AG10803 (cell line): ENCODE measurements at places on chromosomes 12 and 14.
A peak's percentile ranks its signal among the peaks of the same experiment; 100 is the strongest.

GRCh38 chr12:2537868-2538541 is 256.8 kb upstream of the FKBP4 start:
- no peak for DNase-seq

DNA sequence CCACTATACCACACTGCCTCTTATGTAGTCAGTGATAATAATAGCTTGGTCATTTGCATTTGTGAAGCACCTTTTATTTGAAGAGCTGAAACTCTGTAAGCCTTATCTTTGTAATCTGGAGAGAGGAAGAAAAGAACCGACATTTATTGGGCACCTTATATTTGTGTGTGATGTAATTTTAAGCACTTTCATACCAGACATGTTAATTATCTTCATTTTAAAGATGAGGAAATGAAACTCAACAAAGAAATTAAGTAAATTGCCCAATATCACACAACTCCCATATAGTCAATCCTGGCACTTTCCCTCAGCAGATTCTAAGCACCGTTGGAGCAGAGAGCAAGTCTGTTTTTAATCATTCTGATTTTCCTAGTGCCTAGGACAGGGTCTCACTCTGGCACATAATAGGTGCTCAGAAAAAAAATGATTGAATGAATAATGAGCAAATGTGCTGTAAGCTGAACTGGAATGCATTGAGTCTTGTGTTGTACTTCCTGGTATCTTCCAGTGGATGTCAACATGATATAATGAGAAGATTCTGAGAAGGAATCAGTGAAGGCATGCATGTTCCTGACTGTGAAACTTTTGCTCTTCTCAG is 418.9 kb downstream of the ZFP36L1 start:
- no peak for DNase-seq

GRCh38 chr14:32254952-32255679 is 52.0 kb upstream of the RNU6-8 start:
- peak; percentile 76 for DNase-seq

DNA sequence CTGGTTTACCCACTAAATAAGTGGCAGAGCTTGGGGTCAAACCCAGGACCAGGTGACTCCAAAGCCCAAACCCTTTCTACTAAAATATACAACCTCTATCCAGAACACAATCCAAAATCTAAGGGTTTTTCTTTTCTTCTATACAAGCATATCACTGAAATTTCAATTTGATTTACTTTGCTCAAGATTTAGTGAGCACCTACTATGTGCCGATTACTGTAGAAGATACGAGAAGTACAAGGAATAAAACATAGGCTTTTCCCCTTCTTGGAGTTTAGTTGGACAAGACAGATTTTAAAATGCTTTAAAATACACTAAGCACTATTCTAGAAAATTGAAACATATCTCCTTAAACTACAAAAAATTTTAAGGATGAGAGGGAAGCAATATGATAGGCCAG is 2.8 kb downstream of the L3HYPDH start:
- DNase-seq = no peak

DNA sequence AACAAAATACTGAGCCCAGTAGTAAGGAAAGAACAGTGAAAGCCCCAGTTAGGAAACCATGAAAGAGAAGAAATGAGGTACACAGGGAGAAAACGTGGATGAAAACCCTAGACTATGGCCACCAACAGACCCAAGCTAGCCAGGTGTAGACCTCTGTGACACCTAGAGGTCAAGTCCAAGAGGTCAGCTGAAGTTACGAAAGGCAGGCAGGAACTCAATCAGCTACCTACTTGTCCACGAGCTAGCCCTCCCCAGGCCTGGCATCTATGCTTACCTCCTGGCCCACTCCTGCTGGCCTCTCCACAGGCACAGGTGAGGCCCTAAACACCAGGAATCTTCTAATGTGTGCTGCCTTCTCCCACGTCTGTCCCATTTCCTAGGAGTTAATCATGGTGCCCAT is 48.7 kb downstream of the DPF3 start:
- no peak for DNase-seq

DNA sequence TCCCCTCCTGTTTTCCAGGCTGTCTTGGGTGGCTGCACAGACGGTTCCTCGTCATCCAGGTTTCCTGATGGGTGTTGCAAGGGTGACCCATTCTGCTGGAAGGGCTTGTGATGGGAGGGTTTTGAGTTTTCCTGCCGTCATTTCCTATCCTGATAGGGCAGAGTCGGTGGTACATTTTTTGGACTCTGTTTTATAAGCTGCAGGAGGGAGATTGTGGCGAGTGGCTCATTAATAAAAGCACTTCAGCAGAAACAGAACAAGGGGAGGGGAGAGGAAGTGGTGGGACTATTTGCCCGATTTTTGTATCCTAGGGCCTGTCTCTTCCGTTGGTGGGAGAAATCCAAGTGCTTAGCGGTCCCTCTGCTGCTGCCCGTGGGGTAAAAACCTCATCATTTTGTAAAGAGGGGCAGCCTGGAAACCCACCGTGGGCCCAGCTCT is 40.0 kb downstream of the TSPAN9 start:
- DNase-seq = peak; percentile 65

DNA sequence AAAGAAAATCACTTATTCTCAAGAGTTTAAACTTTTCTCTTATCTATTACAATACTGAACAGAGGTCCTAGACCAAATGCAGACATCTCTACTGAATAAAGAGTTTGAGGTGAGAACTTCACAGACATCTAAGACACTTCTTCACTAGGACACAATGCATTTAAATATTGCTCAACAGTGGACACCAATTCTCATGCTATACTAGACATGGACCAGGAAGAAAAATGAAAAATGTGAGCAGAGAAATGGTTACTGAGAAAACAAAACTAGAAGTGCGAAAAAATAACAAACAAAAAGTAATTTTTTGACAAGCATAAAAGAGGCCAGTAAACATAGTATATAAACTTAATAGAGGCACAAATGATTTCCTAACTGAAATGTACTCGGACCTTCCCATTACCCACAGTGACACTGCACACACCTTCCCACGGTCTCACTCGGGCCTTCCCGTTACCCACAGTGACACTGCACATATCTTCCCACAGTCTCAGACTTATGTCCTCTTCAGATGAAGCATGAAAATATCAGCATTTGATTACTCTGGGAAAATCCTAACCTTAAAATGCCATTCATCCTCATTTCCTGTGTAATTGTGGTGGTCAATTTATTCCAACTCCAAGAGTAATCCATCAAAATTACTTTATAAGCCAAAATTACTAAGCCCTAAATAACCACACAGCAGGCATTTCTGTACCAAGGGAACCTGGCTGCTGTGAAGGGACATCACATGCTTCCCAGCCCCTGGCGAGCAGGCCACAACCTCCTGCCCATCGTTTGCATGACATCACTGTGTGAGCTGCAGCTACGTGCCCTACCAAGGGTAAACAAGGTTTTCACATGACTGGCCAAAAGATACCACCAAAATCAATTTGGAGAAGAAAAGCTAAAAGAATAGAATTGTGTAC is 6.4 kb downstream of the SLC15A4 start:
- peak; percentile 79 for DNase-seq

- DNase-seq = no peak
These were observed 193.5 kb upstream of the EEA1 start for GRCh38 chr12:93122569-93123091.

DNA sequence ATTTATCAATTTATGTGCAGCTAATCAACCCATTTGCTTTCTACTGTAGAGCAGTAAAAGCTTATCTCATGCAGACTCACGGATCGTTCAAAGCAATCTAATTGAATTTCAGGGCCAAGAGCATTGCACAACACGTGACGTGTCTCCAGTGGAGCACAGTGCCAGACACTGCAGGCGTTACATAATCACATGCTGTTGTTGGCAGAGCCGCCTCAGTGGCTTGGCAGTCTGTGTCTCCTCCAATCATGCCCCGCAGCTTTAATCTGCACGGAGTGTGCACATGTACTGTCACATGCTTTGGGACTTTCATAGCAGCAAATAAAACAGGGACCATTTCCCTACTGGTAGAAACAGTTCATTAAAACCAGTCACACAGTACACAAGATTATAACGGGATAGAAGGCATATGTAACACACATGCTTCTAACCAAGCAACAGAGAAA is 309.3 kb downstream of the ITPR2 start:
- DNase-seq = peak; percentile 95

DNA sequence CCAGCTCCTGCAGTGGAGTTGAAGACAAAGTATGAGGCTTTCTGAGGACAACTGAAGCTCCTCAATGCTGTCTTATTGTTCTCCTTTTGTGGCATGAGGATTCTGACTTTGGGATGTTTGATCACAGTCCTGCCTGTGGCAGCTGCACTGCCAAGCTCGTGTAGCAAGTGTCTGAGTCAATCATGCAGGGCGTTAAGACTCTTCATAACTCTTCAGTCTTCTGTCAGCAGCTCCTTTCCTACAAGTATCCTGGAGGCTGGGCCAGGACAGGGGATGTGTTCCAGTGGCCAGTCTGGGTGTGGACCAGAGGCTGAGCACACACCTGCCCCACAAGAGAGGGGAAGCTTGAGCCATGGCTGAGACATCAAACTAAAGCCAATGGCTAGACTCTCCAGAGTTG is 94.3 kb downstream of the PELI2 start:
- peak; percentile 30 for DNase-seq

- peak; percentile 12 for DNase-seq
These were observed 65.6 kb downstream of the CCDC88C start for GRCh38 chr14:91352053-91352452.

DNA sequence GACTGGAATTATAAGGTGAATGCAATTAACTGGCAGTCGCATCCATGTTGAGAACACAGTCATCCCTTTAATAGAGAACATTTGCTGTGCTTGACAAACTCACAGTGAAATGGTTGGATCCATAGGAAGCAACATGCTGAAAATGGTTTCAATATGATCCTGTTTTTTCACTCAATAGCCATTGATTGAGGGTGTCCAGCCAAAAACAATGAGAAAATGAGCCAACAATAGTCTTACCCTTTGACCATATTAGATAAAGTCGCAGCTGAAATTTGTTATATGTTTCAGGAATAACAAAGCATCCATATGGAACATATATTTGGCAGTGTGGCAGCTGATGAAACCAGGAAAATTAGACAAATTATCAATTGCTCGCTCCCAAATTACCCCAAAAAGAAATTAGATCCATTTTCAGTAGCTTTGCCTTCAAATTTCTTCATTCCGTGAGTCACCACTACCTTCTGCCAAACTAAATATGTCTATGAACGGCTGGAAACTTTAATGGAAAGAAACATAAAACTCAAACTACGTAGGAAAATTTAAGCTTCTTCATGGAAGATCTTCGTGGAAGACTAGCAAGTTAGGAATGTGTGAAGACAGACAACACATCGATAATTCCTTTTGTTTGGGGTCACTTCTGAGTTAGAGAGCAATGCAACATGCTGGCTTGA is 17.4 kb downstream of the IGF1 start:
- DNase-seq = peak; percentile 43

GRCh38 chr14:51880835-51881580 is 20.6 kb downstream of the GNG2 start:
- DNase-seq = peak; percentile 92

DNA sequence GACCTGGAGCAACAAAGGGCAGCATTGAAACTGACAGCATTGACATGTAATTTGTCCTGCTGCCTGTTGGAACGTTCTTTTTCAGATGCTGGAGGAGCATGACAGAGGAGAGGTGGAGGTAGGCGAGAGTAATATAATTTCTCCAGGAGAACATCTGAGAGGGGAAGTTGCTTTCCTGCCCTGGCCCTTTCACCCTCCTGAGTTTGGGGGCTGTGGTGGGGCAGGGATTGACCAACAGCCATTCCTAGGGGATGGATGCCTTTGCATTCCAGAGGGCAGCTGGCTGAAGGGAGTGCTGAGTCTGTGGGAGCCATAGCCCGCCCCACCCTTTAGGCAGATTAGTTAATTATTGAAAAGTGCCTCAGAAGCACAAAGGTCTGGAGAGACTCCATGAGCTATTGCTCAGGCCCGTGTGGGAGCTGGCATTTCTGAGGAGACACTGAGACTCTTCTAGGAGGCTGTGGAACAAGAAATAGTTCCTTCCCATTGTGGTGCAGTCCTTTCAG is 73.5 kb downstream of the ARF6 start:
- peak; percentile 74 for DNase-seq

GRCh38 chr14:85280074-85280473 is 249.9 kb upstream of the FLRT2 start:
- DNase-seq = no peak

GRCh38 chr12:63843254-63843720 is 1.2 kb upstream of the SRGAP1 start:
- no peak for DNase-seq

DNA sequence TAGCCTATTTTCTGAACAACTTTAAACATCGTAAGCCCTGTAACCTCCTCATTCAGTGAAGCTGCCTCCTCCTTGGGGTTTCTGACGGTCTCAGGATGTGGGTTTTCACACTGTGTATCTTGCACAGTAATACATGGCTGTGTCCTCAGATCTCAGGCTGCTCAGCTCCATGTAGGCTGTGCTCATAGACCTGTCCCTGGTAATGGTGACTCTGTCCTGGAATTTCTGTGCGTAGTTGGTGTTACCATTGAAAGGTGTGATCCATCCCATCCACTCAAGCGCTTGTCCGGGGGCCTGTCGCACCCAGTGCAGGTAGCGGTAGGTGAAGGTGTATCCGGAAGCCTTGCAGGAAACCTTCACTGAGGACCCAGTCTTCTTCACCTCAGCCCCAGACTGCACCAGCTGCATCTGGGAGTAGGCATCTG is 980.5 kb downstream of the TMEM121 start:
- DNase-seq = no peak

DNA sequence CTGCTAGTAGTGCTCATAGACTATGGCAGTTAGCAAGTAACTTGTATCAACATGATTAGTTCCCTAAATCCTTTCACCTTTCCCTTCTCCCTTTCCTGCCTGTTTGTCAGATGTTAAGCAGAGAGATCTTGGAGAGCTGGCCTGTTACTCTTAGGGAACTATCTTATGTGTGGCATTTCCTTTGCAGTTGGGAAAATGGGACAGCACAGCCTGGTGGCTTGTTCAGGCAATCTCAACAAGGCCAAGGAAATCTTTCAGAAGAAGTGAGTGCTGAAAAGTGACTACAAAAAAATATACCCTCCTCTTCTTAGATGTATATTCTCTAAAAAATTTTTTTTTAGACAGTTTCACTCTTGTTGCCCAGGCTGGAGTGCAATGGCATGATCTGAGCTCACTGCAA is 7.4 kb downstream of the PARP2 start:
- peak; percentile 23 for DNase-seq

- no peak for DNase-seq
These were observed 80.6 kb downstream of the PRKD1 start for GRCh38 chr14:29847056-29847380.

DNA sequence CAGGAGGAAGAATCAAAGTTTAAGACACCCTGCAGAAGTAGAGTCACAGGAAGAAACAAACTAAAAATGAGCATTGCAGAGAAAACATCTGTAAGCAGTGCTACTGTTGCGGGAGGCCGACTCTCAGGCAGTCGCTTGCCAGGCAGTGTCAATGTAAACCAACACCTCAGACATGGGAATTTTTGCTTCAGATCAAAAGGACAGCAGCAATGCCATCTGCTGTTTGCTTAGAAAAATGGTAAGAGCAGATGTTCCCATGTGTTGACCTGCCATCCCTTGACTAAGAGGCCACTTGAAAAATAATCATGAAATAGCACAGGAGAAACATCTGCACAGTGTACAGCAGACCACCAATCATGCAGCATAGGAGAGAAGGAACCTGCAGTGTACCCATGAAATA is 196.6 kb downstream of the SLC25A21 start:
- no peak for DNase-seq
